ENCODE measurements at places on chromosomes 6 and 20. TPM values are rescaled to one million over a fixed set of nuclear protein-coding genes. Genes with fewer than 3 reads are reported as not detected.
A peak's percentile ranks its signal among the peaks of the same experiment; 100 is the strongest.

DNA sequence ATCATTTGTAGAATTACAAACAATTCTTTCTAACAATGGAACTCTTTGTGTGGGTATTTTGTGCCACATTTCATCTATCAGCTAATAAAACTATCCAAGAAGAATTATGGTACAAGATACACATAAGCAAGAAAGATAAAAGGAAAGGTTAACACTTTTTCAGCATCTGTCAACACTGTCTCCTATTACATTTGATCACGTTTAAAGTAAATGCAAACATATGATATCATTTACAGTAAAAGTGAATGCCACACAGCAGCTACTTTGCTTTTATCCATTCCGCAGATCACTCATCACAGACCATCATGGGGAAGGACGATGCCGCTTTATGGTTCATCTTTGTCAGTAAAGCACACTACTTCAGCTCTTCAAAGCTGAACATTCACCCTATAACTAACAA is 456.4 kb upstream of the MANEA start:
- no peak for DNase-seq

GRCh38 chr6:80547827-80548226 is 441.4 kb downstream of the BCKDHB start:
- DNase-seq = peak; percentile 93

- DNase-seq = peak; percentile 2
Observed at GRCh38 chr6:49299279-49299678, 163.8 kb downstream of the MMUT start.

DNA sequence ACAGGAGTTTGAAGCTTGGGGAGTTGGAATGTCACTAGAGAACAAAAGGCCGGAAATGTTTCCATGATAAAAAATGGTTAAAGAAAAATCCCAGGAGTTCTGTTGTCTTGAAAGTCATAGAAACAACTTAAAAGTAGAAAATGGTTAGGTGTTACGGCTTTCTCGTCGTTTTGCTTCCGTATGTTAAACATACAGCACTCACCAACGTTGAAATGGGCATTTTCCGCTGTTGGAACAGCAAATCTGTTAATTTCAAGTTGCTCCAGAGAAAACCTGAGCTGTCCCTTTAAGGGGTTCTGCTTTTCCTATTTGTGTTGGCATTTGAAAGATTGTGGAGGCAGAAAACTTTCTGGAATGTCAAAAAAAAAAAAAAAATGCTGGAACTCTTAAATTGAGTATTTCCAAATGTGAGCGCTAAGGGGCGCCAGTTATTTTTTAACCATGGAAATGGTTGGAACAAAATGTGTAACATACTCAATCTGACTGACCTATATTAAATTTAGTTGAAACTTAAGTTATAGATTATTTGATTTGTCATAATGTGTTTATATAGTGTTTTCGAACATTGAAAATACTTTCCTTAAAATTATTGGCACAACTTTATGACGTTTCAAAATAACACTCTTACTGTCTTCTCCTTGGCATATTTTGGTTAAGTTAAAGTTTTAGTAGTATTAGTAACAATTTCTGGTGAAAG is 2.2 kb downstream of the QKI start:
- peak; percentile 84 for DNase-seq

DNA sequence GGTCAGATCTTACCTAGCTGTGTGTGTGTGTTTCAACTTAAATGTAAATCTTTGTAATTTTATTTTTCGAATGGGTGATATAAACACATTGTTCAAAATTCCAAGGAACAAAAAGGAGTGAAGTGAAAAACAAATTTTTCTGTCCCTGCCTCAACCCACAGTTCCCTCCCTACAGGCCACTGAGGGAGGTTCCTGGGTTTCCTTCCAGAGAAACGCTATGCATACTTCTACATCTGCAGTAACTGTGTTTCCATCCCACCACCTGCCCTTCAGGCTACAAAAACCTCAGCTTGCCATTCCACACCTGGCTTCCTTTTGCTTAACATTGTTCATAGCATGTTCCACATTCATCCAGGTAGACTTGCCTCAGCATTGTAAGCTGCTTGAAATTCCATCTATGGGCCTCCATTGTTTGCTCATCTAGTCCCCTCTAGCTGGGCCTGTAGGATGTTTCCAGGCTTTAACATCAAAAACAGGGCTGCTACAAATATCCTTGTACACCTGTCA is 12.0 kb downstream of the ANGPT4 start:
- no peak for DNase-seq

DNA sequence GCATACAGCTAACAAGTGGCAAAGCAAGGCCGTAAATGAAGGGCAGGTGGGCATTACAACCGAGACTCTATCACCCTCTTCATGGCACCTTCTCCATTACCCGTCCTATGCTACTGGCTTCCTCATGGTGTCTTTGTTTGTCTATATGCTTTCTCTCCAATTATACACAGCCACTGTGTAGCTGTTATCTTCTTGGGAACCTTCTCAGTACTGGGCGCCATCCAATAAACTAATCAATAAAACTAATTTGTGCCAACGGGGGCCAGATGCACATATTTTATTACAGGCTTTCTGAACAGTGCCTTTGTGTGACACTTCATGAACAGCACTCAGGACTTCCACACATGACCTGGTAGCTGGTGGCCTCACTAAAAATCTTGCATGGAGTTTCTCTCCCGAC is 149.8 kb upstream of the PCSK2 start:
- DNase-seq = no peak

DNA sequence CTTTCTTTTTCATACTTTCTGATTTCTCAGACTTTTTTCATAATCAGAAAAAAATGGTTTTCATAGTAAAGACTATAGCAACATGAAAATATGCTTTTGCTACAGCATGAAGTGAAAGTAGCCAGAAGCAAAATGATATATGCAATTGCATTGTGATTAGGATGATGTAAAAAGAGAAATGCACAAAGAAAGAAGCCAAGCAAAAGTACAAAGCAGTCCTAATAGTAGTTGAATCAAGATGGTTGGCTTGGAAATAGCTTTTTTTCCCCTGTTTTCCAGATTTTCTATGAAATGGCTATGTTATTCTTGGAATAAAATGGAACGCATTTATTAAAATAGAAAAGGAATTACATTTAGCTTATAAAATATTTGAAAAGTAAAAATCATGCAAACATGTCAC is 77.3 kb downstream of the SEL1L2 start:
- DNase-seq = no peak

GRCh38 chr6:35082733-35083403 is 58.3 kb downstream of the TCP11 start:
- no peak for DNase-seq

GRCh38 chr6:125050663-125051318 is 88.6 kb downstream of the RNF217 start:
- no peak for DNase-seq

GPR6 gene
- total RNA-seq = not detected

METTL24 gene
- 0.36 TPM for total RNA-seq

SNAP91 gene
- total RNA-seq = 0.24 TPM

MCHR2 gene
- total RNA-seq = not detected

KCNQ5 gene
- 0.43 TPM for total RNA-seq

AKAP7 gene
- 4.9 TPM for total RNA-seq
